ENCODE measurements at places on chromosomes 13 and 19. TPM values are rescaled to one million over a fixed set of nuclear protein-coding genes. Genes with fewer than 3 reads are reported as not detected.

GRCh38 chr13:59261928-59262488 is 901.7 kb downstream of the DIAPH3 start:
- no peak for DNase-seq

- no peak for DNase-seq
These were observed 27.3 kb downstream of the PNPLA6 start for GRCh38 chr19:7562646-7563393.

- DNase-seq = no peak
These were observed 63.9 kb upstream of the MCF2L start for GRCh38 chr13:112905086-112905485.

GRCh38 chr19:13538601-13539253 is 32.4 kb upstream of the CACNA1A start:
- no peak for DNase-seq

- no peak for DNase-seq
These were observed 845.8 kb downstream of the UQCRFS1 start for GRCh38 chr19:28367146-28367545.

GRCh38 chr19:11856596-11857250 is 8.2 kb downstream of the ZNF439 start:
- DNase-seq = peak; percentile 33

- no peak for DNase-seq
These were observed 22.2 kb upstream of the PEG3 start for GRCh38 chr19:56862741-56863140.

GRCh38 chr19:8700956-8701355 is 2.4 kb upstream of the ACTL9 start:
- DNase-seq = no peak

- no peak for DNase-seq
These were observed 60.5 kb downstream of the SPATA13 start for GRCh38 chr13:24221007-24221406.

DNA sequence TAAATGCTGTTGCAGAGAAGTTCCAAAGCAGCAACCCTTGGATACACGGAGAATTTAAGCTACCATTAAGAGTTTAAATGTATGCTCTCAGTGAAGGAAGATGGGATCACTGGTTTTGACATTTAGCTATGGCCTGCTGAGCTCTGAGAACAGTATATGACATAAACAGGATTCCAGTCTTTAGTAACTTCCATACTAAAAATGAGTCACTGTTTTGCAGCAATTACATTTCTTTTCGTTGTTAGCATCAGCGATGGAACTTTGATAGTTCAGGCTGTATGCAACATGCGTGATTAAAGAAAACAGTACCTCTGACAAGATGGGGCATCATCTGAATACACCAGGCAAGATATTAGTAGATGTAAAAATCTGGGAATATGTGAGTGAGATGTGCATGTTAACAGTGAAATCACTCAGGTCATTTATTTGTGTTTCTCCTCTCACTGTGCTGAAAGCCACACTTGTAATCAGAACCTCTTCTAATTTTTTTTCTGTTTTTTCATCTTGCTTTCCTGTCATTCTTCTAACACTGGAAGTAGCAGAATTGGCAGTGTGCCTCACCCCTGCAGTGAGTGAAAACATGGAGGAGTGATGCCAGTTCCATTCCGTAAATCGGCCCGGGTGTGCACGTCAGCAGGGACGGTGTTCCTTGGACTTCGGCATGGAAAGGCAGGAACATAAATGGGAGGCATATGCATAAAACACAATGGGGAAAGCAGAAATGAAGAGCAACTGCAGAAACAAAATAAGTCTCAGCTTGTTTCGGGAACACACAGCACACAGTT is 361.5 kb downstream of the OXGR1 start:
- no peak for DNase-seq

- no peak for DNase-seq
These were observed 42.4 kb downstream of the ADGRE3 start for GRCh38 chr19:14632286-14632685.

GRCh38 chr19:34366738-34367623 is 2.0 kb downstream of the GPI start:
- DNase-seq = no peak

- DNase-seq = peak; percentile 79
These were observed 19.7 kb upstream of the JUND start for GRCh38 chr19:18300930-18301717.

DNA sequence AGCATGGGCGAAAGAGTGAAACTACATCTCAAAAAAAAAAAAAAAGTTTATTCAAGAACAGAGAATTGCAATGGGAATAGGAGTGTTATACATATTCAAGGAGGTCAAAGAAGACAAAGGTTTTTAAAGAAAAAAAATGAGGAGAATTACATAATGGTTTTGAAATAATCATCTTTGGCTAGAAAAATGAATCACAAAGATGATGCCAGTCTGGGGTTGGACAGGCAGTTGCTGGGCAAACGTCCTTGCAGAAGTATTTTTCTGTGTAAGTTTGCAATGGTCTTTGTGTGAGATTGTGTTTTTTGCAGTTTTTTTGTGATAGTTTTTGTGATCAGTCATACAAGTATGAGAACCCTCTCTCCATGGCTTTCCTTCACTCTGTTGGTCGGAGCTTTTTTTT is 23.7 kb downstream of the LYPD3 start:
- DNase-seq = no peak

DNA sequence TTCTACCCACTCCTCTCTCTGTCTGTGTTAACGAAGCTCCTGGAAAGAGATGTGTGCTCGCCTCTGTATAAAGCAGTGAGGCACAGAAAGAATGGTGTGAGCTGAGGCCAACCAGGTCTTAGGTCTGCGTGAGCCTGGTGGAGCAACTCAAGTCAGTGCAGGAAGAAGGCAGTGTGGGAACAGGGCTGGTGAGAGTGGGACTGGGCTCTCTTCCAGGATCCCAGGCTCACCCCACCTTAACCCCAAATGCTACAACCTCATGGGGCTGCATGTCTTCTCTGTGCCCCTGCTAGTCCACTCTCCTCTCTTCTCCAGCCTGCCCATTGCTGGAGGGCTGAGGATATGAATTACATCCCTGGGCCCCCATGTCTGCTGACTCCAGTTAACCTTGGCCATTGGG is 127.4 kb downstream of the DCT start:
- no peak for DNase-seq

DNA sequence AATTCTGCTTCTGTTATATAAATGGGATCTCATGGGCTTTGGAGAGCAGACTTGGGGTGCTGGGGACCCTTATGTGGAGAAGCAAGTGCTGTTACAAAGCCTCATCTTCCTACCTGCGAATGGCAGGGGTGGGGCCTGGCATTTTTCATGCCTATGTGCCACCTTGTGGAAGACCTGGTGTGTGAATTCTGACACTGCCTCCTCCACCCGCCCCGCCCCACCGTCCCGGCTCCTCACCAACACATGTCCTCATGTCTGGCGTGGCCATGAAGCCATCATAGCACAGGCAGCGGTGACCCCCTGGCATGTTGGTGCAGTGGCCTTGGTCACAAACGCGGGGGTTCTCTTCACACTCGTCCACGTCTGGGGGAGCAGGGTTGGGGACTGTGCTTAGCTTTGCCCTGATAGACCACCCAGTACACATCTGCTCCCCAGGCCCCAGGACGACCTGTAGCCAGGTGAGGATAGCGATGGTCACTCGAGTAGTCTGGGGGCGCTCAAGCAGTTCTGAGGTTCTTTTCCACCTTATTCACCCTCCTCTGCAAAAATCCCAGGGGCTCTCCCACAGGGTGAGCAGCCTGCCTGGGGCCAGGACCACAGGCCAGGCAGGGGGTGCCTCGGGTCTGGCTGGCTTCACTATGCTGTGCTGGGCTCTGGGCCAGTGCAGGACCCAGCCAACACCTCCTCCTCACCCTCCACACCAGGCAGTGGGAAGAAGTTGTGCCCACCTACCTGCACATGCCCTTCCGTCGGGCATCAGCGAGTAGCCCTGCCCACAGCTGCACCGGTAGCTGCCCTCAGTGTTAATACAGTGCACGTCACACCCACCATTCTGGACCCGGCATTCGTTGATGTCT is 32.7 kb downstream of the FBN3 start:
- DNase-seq = no peak

CLEC17A gene
- total RNA-seq = 0.41 TPM

ZNF98 gene
- not detected for total RNA-seq

GPR183 gene
- total RNA-seq = 4.9 TPM

FCAR gene
- not detected for total RNA-seq

RDH8 gene
- total RNA-seq = not detected
